ENCODE measurements at places on chromosomes 2 and 18.

- no peak for DNase-seq
Observed at GRCh38 chr18:71238974-71239624, 950.3 kb downstream of the SOCS6 start.

GRCh38 chr18:12301263-12302005 lies 6.6 kb upstream of the TUBB6 start:
- DNase-seq, result no peak

GRCh38 chr2:239820836-239821693 lies 204.1 kb downstream of the NDUFA10 start:
- DNase-seq, result no peak

- DNase-seq, result no peak
Observed at GRCh38 chr2:168521053-168521741, 65.1 kb downstream of the CERS6 start.

- DNase-seq, result no peak
Observed at GRCh38 chr2:217941886-217942728, 60.7 kb downstream of the TNS1 start.
